ENCODE measurements at places on chromosomes 16 and 17. TPM values are rescaled to one million over a fixed set of nuclear protein-coding genes. Genes with fewer than 3 reads are reported as not detected.

Gene VMO1
- total RNA-seq, result not detected

Gene HSD3B7
- total RNA-seq, result 25.3 TPM

- peaks cover 10% of the 10 kb centered on the region for H3K4me1 ChIP-seq
- H3K4me3 ChIP-seq, result peak overlapping the region; percentile 97
- H3K36me3 ChIP-seq, result peaks cover 38% of the 10 kb centered on the region
- peak overlapping the region; percentile 91 for H3K27ac ChIP-seq
These were observed 748 bp downstream of the ATF7IP2 start for GRCh38 chr16:10386517-10387100.

DNA sequence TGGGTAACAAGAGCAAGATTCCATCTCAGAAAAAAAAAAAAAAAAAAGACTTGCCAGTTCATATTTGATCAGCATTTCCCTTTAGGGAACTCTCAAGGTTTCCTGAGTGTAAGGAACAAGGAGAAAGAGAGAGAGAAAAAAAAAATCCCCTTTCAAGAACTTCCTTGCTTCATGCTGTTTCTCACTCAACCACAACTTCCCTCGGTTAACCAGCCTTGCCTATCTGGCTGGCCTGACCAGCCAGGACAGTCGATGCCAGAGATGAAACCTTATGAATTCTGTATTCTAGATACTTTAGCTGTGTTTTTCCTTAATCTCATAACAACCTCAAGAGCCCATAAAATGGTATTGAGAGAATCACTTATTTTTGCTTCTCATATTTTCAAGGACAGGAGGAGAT is 2.6 kb upstream of the N4BP1 start:
- no peak overlapping the region for H3K27ac ChIP-seq
- H3K27me3 ChIP-seq, result no peaks in the 10 kb centered on the region

DNA sequence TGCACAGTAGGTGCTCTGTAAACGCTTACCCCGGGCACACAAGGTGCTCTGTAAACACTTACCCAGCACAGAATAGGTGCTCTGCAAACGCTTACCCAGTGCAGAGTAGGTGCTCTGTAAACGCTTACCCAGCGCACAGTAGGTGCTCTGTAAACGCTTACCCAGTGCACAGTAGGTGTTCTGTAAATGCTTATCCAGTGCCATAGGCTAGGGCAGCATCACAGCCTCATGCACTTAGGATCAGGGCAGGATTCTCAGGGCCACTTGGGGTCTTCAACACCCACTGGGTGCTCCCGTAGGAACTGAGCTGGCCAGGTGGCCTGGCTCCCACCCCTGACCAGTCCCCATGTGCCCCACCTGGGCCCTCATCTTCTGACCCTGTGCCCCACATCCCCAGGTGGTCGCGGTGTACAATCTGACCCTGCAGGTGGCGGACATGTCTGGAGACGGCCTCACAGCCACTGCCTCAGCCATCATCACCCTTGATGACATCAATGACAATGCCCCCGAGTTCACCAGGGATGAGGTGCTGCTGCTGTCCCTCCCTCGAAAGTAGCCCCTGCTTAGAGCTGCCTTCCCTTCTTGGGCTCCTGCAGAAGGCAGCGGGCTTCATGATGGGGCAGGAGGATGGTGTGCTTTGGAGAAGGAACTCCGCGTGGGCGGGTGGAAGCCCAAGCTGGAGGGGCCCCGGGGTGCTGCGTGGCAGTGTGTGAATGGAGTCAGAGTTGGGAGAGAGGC is 13.1 kb downstream of the SLC22A31 start:
- no peaks in the 10 kb centered on the region for H3K4me1 ChIP-seq
- H3K4me3 ChIP-seq, result no peak overlapping the region
- H3K27ac ChIP-seq, result peak overlapping the region; percentile 61
- H3K36me3 ChIP-seq, result peaks cover 15% of the 10 kb centered on the region
- peaks cover 77% of the 10 kb centered on the region for H3K27me3 ChIP-seq
- no peak for DNase-seq

GRCh38 chr17:31226373-31226772 is 70.7 kb downstream of the OMG start:
- H3K4me1 ChIP-seq, result no peaks in the 10 kb centered on the region
- H3K27me3 ChIP-seq, result no peaks in the 10 kb centered on the region
- no peak overlapping the region for H3K27ac ChIP-seq
- no peak for DNase-seq
- peaks cover 8% of the 10 kb centered on the region for H3K36me3 ChIP-seq

DNA sequence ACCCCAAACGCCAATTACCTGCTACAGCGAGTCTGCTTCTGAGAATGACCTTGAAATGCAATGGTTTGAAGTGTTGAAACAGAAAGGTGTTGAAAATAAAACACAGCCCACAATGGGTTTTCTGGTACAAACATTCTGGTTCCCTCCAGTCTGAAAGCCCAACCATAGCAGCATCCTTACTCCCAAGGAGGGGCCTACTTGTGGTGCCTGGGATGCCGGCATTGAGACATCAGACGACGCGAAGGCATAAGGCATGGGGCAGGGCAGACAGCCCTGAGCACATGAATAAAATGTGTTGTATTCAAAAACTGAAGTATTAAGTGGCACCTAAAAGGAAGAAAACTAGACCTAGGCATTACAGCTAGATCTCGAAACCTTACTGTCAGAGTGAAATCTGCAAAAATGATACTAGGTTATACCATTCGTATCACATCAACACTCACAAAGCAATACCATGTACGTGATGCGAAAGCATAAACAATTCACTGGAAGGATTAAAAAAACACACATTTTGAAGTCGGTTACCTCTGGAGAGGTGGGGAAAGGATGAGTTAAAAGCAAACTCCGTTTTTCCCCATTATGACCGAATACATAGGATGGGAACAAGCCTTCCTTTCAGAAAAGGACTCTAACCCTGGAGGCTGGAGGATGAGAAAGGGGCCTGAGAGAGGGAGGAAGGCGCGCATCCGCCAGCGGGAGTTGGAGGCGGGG is 702 bp downstream of the NUDT21 start:
- no peak for DNase-seq
- no peaks in the 10 kb centered on the region for H3K27me3 ChIP-seq
- H3K4me1 ChIP-seq, result peaks cover 29% of the 10 kb centered on the region
- H3K27ac ChIP-seq, result peak overlapping the region; percentile 76
- H3K4me3 ChIP-seq, result peak overlapping the region; percentile 77
- peaks cover 53% of the 10 kb centered on the region for H3K36me3 ChIP-seq

DNA sequence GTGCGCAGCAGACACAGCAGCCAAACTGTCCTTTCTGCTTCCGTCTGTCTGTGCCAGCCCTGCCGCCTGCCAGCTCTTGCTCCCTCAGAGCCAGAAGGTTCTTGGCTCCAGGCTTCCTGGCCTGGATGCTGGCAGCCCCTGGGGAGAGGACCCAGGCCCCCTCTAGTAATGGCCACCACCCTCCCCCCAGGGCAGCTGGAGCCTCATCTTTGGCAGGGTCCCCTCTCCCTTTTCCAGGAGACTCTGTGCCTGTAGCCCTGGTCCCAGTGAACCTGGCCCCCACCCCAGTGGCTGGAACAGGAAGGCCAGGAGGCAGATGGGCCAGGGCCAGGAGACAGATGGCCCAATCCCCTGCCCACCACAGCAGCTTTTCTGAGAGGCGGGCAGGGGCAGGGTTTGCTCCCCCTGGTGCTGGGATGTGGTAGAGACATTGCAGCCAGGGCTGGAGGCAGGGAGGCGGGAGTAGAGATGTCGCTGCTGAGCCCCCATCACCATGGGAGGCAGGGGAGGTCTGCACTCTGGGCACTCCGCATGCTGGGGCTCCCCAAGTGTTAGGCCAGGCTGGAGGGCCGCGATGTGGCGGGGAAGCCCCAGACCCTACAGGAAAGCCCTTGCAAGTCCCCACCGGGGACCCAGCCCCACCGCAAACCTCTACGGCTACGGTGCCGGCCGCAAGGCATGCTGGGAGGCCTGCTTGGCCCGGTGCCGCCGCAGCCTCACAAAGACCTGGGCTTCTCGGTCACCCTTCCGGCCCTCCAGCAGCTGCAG is 16.7 kb downstream of the UNC13D start:
- no peak overlapping the region for H3K27ac ChIP-seq
- peaks cover under 1% of the 10 kb centered on the region for H3K4me1 ChIP-seq
- DNase-seq, result peak; percentile 57
- H3K27me3 ChIP-seq, result no peaks in the 10 kb centered on the region

Gene CALB2
- total RNA-seq, result 35.1 TPM

Gene DNASE1
- total RNA-seq, result 31.6 TPM

GRCh38 chr16:28839899-28840298 is 6.2 kb downstream of the TUFM start:
- H3K36me3 ChIP-seq, result peaks cover 92% of the 10 kb centered on the region
- H3K4me3 ChIP-seq, result no peak overlapping the region
- H3K27me3 ChIP-seq, result no peaks in the 10 kb centered on the region

GRCh38 chr16:81841722-81842121 is 62.6 kb downstream of the PLCG2 start:
- no peak overlapping the region for H3K4me3 ChIP-seq
- H3K36me3 ChIP-seq, result no peaks in the 10 kb centered on the region
- peaks cover 51% of the 10 kb centered on the region for H3K27me3 ChIP-seq
- no peak overlapping the region for H3K27ac ChIP-seq
- H3K4me1 ChIP-seq, result no peaks in the 10 kb centered on the region
- DNase-seq, result no peak

Gene PERCC1
- total RNA-seq, result not detected

GRCh38 chr16:4330277-4330874 is 14.5 kb downstream of the GLIS2 start:
- peaks cover 8% of the 10 kb centered on the region for H3K4me1 ChIP-seq
- peaks cover 34% of the 10 kb centered on the region for H3K36me3 ChIP-seq
- H3K4me3 ChIP-seq, result no peak overlapping the region
- peak; percentile 96 for DNase-seq
- no peak overlapping the region for H3K27ac ChIP-seq

DNA sequence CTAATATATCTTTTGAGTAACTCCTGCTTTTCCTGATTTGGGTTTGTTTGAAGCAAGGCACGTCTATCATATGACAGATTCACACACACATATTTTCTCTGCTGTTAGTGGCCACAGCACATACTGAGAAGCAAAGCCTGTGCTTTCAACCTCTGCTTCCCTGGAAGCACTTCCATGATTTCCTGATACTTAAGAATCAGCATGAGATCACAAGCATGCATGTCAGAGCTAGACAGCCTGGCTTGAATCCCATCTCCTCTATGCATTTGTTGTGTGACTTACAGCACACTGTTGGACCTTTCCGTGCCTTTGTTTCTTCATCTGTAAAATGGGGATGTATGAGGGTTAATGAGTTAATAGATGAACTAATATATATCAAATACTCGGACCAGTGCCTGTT is 151.1 kb upstream of the NOL11 start:
- peaks cover 10% of the 10 kb centered on the region for H3K4me1 ChIP-seq
- no peaks in the 10 kb centered on the region for H3K36me3 ChIP-seq
- peaks cover 15% of the 10 kb centered on the region for H3K27me3 ChIP-seq
- no peak overlapping the region for H3K27ac ChIP-seq
- DNase-seq, result no peak

DNA sequence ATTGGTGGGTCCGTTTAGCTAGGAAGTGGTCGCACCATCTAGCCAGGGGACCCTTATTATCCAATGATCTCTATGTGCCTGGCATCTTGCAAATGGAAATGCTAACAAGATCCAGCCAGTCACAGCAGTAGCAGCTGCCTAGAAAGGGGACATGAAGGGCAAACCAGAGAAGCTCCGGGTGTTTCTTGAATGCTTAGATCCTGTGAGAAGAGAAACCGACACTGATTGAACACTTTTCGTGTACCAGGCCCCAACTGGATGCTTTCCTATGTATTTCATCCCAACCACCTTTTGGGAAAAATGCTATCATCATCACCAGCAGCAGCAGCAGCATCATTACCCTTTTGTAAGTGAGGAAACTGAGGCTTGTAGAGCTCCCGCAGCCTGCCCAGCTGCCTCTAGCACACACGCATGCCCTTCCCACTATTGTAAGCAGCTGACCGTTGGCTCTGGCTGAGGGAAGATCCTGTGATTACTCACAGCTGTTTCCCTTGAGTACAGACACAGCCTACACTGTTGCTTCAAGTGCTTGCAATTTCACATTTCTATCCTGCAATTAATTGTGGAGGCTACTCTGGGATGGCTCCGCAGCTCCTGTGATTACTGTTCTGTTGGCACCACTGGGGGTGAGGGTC is 180.7 kb upstream of the CACNG5 start:
- H3K4me3 ChIP-seq, result no peak overlapping the region
- H3K27me3 ChIP-seq, result no peaks in the 10 kb centered on the region
- peaks cover 36% of the 10 kb centered on the region for H3K36me3 ChIP-seq
- peaks cover 27% of the 10 kb centered on the region for H3K4me1 ChIP-seq
- DNase-seq, result no peak

Gene PHAF1
- total RNA-seq, result 21.9 TPM

- H3K4me1 ChIP-seq, result peaks cover 9% of the 10 kb centered on the region
- no peak for DNase-seq
- no peak overlapping the region for H3K4me3 ChIP-seq
- H3K36me3 ChIP-seq, result no peaks in the 10 kb centered on the region
- H3K27me3 ChIP-seq, result peaks cover 28% of the 10 kb centered on the region
These were observed 50.7 kb downstream of the SLC5A11 start for GRCh38 chr16:24896439-24896838.

DNA sequence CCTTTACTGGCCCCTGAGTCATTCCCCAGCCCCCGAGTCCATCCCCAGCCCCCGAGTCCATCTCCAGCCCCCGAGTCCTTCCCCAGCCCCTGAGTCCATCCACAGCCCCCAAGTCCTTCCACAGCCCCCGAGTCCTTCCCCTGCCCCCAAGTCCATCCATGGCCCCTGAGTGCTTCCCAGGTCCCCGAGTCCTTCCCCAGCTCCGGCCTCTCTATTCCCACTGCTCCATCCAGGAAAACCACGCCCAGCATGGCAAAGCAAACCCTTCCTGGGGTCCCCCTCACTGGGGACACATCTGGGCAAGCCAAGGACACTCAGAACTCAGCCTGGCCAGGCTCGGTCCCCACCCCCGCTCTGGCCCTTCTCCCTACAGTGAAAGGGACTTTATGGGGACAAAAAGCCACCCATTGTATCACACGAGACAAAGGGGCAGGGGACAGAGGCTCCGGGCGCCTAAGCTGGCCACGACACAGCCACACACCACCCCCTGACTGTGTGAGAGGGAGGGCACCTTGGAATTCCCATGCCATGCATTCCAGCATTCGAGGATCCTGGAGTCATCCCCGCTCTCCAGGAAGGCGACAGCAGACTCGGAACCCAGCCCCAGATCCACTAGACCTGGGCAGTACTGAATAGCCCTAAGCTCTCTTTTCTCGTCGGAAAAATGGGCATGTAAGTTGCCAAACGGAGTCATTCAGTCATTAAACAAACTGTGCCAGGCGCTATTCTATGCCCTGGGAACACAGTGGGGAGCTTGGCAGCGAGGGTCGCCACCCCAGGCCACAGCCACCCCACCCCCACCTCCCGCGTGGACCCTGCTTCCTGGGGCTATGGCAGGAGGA is 14.0 kb downstream of the PLLP start:
- no peak overlapping the region for H3K4me3 ChIP-seq
- peaks cover 15% of the 10 kb centered on the region for H3K36me3 ChIP-seq
- no peak overlapping the region for H3K27ac ChIP-seq
- peaks cover 44% of the 10 kb centered on the region for H3K4me1 ChIP-seq
- DNase-seq, result no peak

- no peak for DNase-seq
- no peaks in the 10 kb centered on the region for H3K36me3 ChIP-seq
- H3K4me1 ChIP-seq, result peaks cover 8% of the 10 kb centered on the region
These were observed 51.5 kb downstream of the HIC1 start for GRCh38 chr17:2106308-2106955.

- no peak overlapping the region for H3K4me3 ChIP-seq
- no peak overlapping the region for H3K27ac ChIP-seq
- peaks cover 23% of the 10 kb centered on the region for H3K4me1 ChIP-seq
- H3K27me3 ChIP-seq, result no peaks in the 10 kb centered on the region
- H3K36me3 ChIP-seq, result no peaks in the 10 kb centered on the region
- peak; percentile 29 for DNase-seq
These were observed 302.7 kb upstream of the PMFBP1 start for GRCh38 chr16:72474501-72475123.

- no peak overlapping the region for H3K27ac ChIP-seq
- DNase-seq, result no peak
- no peak overlapping the region for H3K4me3 ChIP-seq
These were observed 9.1 kb downstream of the KCNH4 start for GRCh38 chr17:42171831-42172230.

Gene TVP23B
- 38.4 TPM for total RNA-seq

Gene ADAD2
- total RNA-seq, result not detected
